ENCODE measurements at places on chromosomes 11 and 22.

- no peak for DNase-seq
These were observed 1.0 kb upstream of the SESN3 start for GRCh38 chr11:95231881-95232605.

GRCh38 chr11:119420631-119421030 lies 2.3 kb downstream of the THY1 start:
- DNase-seq: no peak

DNA sequence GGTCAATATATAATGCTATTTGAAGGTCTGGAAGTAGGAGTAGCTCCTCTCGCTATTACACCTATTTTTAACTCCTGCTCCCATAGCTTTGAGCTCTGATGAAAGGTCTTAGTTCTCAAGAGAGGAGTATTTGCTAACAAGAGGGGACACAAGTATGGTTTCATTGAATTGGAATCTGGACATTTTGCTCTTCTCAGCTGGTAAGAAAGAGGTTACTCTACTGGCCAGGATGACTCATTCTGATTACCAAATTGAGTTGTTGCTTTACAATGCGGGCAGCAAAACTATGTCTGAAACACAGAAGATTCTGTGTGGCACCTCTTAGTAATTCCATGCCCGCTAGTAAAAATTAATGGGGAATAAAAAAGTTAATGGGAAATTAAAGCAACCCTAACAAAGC lies 63.6 kb upstream of the EP300 start:
- DNase-seq: no peak

GRCh38 chr11:83721263-83721662 lies 435.1 kb upstream of the CCDC90B start:
- no peak for DNase-seq

DNA sequence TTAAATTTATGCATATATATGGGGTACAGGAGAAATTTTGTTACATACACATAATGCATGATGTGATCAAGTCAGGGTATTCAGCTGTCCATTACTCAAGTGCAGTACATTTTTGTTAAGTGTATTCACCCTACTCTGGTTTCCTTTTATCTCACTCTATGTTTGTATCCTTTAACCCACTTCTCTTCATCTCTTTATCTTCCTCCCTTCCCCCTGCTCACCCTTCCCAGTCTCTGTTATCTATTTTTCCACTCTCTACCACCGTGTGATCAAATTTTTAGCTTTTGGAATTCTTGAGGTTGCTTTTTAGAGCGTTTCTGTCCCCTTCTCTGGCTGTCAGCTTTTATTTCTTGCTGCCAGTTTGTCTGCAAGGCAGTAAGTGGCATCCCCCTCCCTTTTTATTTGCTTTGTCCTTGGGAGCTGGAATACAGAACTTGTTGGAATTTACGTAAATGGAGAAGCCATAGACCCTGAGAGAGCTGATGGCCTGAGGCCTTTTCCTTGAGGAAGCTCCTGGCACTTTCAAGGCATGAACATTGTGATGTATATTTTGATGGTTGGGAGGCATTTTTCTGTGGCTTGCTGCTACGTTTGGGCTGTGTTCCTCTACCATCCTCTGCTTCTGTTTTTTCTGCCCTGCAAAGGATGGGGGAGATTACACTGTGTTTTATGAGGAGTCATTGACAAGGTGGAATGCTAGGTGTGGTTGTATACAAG lies 148.6 kb downstream of the LDLRAD3 start:
- no peak for DNase-seq

Data from NCI-H1694 (cell line).